ENCODE measurements at places on chromosomes 2 and 18.
A peak's percentile ranks its signal among the peaks of the same experiment; 100 is the strongest.

DNA sequence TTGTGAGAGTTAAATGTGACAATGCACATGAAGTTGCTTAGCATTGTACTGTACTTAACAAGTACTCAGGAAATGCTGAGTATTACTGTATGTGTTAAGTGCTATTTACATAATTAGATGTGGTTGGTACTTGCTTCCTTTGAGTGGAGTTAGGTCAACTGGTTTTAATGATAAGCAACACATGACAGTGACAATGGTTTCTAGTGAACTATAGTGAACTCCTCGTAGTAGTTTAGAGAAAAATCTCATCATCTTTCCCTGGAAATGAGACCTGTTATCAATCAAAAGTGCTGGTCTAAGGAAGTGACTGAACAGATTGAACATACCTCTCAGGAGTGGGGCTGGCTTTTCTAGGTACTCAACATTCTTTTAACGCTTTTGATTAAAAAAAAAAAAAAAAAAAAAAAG is 29.2 kb upstream of the ZDBF2 start:
- DNase-seq, result no peak

DNA sequence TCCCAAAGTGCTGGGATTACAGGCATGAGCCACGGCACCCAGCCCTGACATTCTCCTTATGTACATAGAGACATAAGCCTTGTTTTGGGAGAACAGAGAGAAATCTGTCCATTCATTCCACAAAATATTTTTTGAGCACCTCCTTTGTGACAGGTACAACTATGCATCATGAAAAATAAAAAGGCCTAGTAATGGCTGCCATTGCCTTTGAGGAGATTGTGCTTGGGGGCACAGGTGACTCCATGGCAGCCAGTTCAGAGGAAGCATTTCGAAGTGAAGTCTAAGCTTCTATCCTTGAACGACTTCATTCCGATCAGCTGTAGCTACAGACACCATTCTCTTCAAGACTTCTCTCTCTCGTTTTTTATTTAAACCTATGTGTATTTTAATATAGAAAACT is 10.5 kb upstream of the MYCN start:
- DNase-seq, result no peak

DNA sequence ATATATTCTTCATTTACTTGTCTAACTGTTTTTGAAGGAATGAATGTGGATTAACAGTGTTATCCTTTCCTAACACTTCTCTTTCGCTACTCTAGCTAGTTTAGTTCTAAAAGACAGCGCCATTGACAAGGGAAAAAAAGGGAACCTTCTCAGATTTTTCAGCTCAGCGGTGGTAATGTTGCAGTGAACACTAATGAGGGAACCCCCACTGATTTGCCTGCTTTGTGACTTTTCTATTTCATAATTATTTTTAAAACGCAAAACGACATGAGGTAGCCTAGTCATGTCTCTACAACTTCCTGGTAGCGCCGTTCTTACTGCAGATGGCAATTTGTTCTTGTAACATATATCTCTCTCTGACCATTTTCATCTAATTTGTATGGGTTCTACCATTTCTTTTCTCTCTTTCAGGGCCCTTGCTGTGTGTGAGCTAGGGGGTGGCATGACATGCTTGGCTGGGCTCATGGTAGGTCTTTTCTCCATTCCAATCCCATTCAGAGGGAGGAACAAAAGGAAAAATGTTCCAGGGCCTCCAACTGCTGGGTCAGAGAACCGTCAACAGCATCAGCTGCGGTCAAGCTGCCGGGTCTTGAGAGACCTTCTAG is 235.5 kb upstream of the SIX3 start:
- no peak for DNase-seq

GRCh38 chr18:73136134-73136533 is 268.3 kb upstream of the NETO1 start:
- DNase-seq, result no peak

DNA sequence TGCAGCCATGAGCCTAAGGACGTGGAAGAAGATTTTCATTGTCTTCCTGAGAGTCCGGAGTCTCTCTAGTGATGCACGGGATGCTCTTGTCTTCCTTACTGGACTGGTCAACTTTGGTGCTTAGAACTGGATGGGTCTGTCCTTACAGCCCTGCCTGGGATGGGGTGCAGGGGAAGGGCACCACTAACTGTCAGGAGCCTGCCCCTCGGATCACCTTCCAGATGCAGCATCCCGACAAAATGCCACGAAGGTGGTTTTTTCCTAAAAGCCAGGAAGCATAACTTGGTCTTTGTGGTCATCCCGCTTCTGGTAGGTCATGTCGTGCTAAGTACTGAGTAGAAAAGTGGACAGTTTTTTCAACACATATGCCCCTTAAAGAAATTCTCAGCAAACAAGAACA is 207.4 kb upstream of the TWIST2 start:
- DNase-seq, result no peak

DNA sequence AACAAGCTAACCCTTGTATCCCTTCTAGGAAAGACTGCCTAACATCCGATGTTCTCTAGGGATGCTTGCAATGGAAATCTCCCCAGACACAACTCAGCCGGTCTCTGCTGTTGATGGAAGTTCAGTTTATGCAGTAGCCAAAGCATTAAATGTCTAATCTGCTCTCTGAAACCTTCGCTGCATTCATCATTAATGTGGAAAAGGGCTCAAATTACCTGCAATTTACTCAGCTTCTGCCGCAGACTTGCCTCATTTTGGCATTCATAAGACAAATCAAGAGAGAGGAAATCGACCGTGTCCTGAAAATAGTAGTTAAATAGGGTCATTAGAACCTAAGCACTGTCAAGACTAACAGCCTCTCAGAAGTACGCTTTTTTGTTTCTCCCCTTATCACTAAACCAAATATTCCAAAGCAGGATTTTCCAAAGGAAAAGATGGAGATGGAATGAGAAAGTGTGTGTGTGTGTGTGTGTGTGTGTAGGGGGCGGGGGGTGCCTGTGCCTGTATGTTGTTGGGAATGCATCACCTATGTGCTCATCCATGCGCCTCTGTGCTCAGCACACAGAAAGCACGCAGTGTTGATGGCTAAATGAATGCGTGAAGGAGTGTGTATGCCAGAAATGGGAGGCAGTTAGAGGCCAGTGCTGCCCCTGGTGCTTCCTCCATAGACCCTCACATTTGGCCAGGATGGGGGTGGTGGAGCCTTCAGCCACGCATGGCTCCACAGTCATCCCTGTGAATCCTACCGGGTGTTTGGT is 7.4 kb downstream of the LCT start:
- no peak for DNase-seq

DNA sequence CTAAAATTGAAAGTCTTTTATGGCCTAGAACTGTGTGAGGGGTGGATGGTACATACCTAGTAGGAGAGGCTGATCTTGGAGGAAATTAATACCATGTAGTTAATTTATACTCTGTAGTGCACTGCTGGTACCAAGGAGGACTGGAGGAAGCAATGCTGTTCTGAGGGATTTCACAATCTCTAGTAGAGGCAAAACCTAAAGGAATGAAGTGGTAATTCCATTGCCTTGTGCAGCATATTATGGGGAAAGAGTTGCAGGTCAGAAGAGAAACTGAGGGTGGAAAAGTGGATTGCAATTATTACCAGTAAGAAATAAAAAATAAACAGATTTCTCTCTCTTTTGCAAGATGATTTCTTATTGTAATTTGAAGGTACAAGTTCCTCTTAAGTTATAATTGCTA is 2.2 kb downstream of the ABI2 start:
- no peak for DNase-seq

- no peak for DNase-seq
Measured at GRCh38 chr2:24635181-24635580, 144.1 kb downstream of the NCOA1 start.

- DNase-seq, result no peak
Measured at GRCh38 chr18:33836564-33836963, 258.5 kb downstream of the ASXL3 start.

DNA sequence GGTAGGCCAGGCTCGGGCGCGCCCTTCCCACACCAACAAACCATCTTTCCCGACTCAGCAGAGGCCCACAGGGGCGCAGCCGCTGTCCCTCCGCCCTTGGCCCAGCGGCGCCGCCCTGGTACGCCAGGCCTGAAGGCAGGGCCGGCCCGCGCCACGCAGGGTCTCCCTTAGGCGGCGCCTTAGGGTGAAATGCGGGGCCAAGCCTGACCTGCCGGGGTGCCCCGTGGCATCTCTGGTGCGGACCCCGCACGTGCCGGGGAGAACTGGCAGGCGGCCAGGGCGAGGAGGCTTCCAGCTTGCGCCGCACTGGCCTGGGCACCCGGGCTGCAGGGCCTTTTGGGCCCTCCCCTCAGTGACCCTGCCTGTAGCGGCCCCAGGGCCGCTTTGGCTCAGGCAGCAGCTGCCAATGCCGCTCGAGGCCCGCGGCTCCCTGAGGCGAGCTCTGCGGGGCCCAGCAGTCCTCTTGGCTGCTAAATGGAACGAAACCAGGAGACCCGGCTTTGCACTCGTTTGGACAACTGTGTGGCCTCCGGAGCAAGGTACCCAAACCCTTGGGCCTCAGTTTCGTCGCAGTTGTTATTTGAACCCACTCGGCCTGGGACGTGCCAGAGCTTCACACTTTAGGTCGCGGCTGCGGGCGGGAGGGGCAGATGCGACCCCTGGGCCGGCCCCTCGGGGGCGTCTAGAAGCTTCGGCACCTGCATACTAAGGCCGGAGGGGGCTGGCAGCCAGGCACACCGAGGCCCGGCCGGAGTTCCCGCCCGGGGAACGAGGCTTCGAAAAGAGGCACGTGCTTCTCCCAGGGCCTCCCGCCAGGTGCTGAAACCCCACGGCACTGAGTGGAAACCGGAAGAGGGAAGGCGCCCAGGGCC is 8.5 kb downstream of the OTX1 start:
- no peak for DNase-seq

GRCh38 chr18:22930089-22930713 is 2.9 kb upstream of the RBBP8 start:
- DNase-seq, result peak; percentile 64

DNA sequence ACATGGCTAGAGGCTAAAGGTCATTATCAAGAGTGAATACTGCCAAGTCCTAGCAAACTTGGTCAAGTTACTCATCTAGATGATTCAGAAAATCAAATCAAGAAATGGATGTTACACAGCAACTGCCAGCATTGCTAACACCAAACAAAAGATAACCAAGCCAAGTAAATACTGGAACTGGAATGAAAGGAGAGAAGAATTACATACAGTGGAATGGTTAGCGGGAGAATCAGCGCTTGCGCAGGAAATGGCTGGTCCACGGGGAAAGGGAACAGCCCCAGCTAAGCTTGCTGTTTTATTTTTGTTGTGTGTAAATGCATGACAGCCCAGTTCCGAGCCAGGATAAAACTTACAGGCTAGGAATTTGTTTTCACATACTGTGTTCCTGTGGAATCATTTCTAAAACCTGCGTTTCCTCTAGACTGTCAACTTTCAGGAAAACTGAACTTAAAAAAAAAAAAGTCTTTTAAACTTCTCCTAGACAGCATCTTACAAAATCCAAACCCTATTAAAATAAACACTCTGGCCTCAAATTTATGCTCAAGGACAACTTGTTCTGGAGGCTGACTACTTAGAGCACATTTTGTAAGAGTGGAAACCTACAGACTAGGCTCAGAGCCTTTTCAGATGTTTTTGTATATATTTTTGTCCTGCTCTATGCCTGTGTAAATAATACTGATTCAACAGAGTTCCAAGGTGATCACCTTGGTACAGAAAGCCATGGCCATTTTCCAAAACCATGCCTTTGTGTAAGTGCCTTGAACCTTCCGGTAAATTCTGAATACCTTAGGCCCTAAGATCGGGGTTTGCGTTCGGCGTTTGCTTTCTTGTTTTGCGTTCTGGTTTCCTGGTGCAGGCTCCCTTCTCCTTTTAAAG is 30.7 kb upstream of the TXNDC2 start:
- no peak for DNase-seq

DNA sequence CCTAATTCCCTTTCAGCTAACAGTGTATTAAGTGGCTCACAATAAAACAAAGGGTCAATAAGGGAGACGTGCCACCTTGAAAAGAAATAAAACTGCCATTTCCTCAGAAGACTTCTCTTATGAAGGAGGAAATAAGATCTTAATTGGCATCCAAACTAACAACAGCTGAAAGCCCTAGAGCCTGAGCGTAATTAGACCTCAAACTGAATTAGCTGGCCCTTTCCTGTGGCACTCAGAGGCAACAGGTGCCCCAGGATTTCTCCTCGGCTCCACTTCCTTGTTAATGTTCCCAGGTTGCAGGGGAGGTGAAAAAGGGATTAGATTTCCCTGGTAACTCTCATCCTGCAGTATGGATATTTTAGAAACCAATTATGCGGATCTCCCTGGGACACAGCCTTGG is 804.3 kb downstream of the DCDC2C start:
- no peak for DNase-seq

DNA sequence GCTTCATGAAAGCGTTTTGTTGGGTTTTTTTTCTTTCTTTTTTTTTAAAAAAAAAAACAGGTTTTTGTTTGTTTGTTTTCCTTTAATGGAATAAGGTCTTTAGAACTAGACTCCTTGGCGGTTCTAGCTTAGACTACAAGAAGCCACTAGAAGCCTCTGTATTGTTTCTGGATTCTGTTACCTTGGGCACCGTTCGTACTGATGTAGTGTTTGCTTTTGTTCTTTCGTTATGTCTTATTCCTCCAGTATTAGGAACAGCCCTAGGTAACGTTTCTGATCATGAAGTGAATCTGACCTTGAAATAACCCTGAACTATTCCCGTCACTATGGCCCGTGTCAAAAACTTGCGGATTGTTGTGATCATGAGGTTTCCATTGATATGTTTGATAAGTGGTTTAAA is 164.6 kb downstream of the PTGR3 start:
- no peak for DNase-seq

DNA sequence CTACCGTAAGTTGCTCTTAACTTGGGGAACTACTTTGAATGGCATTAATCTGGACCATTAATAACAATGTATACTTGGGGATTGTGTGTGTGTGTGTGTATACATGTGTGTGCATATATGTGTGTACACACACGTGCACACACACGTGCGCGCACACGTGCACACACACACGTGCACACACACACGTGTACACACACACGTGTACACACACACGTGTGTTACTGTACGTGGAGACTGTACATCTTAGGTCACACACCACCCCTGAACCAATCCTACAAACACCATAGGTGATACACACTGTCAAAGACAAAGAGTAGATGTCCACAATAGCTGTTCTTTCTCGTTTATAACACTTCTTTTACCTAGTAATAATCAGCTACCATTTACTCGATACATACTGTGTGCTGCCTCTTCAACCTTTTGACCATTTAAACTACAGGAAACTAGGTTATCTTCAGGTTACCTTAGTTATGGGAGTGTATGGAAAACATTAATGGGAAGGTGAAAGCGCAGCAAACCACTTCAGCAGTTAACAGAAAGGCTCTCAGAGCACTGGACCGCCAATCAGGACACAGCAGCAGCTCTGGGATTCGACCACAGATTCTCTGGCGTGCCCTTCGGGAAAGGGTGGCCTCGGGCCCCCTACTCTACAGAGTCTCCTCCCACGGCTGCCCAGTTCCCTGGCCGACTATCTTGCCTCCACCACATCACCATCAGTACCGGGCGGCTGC is 894 bp upstream of the GCC2 start:
- no peak for DNase-seq

GRCh38 chr2:121284463-121285449 is at the start of gene TFCP2L1:
TFCP2L1 (minus strand) TSS chr2:121285202; CDS start chr2:121285109, 93 bp downstream.
- DNase-seq, result no peak

- DNase-seq, result no peak
Measured at GRCh38 chr2:215831296-215831913, 181.9 kb downstream of the MREG start.

Measured in stimulated activated CD8-positive, alpha-beta memory T cell treated with anti-CD3 and anti-CD28 coated beads, Interleukin-2, amount 100 ng/mL, for 1 hour (primary cell).